ENCODE measurements at places on chromosomes 2 and 18.

GRCh38 chr2:66525606-66526005 is 90.7 kb downstream of the MEIS1 start:
- no peak for DNase-seq

GRCh38 chr2:168731616-168732015 is 70.8 kb upstream of the NOSTRIN start:
- no peak for DNase-seq

DNA sequence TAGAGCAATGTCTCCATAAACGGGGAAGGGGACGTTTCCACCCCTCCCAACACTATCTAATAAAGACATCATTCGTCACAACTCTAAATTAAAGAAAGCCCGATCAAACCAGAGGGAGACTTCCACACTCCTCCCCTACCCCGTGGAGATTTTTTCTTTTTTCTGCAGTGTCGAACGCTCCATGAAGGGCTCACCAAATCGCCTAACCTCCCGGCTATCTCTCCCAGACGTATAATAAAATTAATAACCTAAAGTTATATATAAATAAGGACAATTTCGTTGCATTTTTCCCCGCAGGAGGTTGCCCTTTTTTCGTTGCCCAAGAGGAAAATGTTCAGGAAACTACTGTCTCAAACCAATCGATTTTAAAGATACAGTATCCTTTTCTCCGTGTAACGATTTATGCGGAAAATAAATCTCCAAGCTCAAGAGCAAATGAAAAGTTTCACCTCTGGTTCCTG is 2.4 kb downstream of the EVX2 start:
- no peak for DNase-seq

GRCh38 chr18:35573531-35573930 is 8.0 kb upstream of the GALNT1 start:
- DNase-seq: peak; percentile 34

GRCh38 chr2:111239107-111239506 is 118.4 kb downstream of the BCL2L11 start:
- peak; percentile 5 for DNase-seq

- DNase-seq: no peak
These were observed 88.1 kb downstream of the CMPK2 start for GRCh38 chr2:6777626-6778025.

GRCh38 chr2:30219886-30220875 is 11.2 kb upstream of the LBH start:
- DNase-seq: no peak

DNA sequence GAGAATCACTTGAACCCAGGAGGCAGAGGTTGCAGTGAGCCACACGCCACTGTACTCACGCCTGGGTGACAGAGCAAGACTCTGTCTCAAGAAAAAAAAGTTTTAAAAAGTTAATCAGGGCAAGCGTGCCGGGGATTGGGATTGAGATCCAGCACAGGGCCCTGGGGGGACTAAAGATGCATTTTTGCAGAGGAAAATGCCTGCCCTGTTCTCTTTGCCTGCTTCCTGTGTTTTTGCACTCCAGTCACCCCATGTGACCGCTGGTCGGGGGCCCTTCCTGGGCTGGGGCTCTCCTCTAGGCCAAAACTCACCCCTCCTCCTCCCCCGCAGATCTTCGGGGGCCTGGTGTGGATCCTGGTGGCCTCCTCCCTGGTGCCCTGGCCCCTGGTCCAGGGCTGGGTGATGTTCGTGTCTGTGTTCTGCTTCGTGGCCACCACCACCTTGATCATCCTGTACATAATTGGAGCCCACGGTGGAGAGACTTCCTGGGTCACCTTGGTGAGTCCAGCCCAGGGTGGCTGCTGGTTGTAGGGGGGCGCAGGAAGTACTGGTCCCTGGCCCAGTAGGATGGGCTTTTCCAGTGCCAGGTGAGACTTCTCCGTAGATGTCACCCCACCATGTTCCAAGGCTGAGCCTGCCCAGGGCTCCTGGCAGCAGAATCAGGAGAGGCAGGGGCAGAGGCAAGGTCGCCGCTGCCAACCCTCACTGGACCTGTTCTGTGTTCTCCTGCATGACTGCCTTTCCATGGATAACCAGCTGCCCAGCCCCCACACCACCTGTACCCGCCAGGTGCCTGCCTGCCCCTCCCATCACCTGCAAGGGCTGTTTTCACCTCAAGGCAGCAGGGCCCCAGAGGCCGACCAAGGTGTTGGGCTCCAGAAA is 22.4 kb downstream of the MAL start:
- DNase-seq: no peak

- DNase-seq: no peak
These were observed 14.0 kb upstream of the ITSN2 start for GRCh38 chr2:24374301-24374700.

GRCh38 chr18:79506191-79507075 is 110.7 kb downstream of the NFATC1 start:
- DNase-seq: no peak

GRCh38 chr18:2985628-2986027 is 27.3 kb downstream of the LPIN2 start:
- DNase-seq: no peak

DNA sequence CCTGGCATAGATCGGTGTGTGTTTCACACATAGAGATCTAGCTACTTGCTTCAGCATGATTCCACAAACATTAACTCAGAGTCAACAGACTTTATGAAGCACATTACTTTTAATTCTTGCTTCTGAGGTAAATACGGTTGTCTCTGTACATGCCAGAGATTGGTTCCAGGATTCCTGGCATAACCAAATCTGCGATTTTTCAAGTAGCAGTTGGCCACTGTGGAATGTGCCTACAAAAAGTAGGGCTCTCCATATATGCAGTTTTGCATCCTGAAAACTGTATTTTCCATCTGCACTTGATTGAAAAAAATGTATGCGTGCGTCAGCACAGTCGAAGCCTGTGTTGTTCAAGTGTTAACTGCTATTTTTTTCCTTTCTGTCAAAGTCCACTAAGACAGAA is 85.0 kb downstream of the ZAP70 start:
- no peak for DNase-seq

- DNase-seq: no peak
These were observed 323.4 kb downstream of the BCL11A start for GRCh38 chr2:60230037-60230436.

GRCh38 chr18:26503382-26503781 is 45.0 kb downstream of the KCTD1 start:
- no peak for DNase-seq

- no peak for DNase-seq
These were observed 63.1 kb downstream of the PLB1 start for GRCh38 chr2:28558918-28559317.

DNA sequence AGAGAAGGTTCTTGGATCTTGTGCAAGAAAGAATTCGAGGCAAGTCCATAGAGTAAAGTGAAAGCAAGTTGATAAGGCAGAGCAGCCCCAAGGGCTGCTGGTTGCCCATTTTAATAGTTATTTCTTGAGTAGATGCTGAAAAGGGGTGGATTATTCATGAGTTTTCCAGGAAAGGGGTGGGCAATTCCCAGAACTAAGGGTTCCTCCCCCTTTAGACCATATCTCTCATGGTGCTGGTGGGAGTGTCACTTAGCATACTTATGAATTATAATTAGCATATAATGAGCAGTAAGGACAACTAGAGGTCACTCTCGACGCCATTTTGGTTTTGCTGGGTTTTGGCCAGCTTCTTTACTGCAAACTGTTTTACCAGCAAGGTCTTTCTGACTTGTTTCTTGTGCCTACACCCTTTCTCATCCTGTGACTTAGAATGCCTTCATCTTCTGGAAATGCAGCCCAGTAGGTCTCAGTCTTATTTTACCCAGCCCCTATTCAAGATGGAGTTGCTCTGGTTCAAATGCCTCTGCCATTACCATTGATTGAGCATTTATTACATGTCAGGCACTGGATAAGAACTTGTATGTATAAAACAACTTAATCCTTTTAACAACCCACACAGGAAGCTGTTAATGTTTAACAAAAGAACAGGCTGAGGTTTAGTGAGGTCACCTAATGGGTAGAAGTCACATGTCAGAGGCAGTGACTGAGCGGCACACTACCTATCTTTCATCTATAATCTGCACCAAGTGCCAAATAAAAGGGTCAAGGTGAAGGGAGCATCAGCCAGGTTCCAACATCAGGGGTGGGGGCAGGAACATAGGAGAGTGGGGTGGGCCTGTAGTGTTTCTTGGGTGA is 250.9 kb downstream of the ICOS start:
- DNase-seq: no peak

- DNase-seq: no peak
These were observed 212.5 kb downstream of the DLGAP1 start for GRCh38 chr18:4242431-4243161.

GRCh38 chr2:66273933-66274490 is 160.9 kb upstream of the MEIS1 start:
- DNase-seq: no peak

DNA sequence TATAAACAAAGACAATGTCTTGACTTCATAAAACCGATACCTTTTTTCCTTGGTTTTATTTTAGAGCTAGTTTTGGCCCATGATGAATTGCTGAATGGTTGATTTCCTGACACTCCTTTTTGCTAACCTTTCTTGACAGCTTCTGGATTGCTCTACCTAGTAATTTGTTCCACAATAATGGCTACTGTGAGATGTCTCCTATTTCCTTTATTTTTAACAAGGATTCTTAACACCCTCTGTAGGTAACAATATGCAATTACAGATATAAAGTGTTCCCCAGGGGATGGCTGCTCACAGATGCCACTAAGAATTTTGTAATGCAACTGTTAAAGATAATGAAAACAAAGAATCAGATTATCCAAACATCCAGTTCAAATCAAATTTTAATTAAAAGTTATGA is 100.8 kb upstream of the ATP5MC3 start:
- peak; percentile 33 for DNase-seq

- no peak for DNase-seq
These were observed 80.6 kb upstream of the UXS1 start for GRCh38 chr2:106274668-106275067.

DNA sequence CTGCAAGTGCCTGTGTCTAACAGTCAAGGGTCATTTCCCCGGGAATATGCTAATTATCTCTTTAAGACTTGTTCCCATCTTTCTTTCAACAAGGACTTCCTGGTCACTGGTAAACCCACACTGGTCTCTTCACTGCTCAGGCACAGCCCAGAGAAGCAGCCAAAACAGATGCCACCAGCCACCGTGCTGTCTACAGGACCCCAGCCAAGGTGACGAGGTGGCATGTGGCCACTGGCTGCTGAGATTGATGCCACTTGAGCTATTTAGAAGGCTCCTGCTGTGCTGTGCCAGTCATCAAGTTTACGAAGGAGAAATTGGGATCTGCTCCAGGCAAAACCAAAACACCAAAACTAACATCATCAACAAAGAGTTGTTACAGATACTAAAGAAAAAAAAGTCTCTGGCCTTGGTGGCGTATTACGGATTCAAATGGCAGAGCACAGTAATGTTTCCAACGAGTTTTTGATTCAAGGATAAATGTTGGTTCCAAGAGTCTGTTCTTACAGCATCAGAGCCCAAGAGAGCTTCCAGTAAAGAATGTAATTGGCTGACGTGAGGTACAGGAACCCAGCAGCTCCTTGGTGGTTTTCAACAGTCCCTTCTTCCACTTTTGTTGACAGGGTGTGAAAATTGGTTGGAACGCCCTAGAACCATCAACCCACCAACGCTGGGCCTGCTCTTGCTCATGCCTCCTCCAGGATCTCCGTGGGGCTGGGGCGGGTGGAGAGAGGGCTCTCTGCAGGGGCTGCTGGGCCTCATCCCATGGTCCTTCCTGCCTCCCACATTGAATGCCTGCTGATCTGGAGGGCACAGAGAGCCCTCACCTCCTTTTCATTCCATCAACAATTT is 63.7 kb upstream of the ZCCHC2 start:
- DNase-seq: no peak

DNA sequence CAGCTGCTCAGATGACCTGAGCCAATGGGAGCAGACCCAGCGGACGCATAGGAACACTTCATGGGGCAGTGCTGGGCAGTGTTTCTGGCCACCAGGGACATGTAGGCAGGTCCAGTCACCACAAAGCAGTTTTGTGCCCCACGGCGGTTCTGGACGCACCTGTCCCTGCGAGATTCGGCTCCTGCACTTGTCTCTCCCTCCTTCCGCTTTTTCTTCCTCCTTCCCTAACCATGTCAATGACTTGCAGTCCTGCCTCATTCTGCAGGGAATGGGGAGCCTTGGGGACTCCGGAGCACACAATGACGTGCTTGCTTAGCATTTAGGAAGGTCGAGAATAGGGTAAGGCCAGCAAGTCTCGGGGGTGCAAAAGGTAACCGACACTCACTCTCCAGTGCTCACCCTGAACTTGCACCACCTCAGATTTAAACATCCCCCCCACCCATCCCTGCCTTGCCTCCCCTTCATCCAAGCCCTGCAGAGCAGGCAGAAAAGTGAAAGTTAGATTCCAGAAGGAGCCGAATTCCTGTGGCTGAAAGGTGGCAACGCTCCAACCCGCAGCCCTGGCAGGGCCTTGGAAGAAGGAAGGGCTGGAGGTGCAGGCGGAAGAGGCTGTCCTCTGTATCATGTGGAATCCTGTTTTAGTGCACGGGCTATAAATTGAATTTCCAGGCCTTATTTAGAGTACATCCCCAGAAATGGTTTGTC is 40.5 kb upstream of the ATG16L1 start:
- no peak for DNase-seq

- no peak for DNase-seq
These were observed 56.3 kb downstream of the RAPGEF4 start for GRCh38 chr2:172791953-172792352.

DNA sequence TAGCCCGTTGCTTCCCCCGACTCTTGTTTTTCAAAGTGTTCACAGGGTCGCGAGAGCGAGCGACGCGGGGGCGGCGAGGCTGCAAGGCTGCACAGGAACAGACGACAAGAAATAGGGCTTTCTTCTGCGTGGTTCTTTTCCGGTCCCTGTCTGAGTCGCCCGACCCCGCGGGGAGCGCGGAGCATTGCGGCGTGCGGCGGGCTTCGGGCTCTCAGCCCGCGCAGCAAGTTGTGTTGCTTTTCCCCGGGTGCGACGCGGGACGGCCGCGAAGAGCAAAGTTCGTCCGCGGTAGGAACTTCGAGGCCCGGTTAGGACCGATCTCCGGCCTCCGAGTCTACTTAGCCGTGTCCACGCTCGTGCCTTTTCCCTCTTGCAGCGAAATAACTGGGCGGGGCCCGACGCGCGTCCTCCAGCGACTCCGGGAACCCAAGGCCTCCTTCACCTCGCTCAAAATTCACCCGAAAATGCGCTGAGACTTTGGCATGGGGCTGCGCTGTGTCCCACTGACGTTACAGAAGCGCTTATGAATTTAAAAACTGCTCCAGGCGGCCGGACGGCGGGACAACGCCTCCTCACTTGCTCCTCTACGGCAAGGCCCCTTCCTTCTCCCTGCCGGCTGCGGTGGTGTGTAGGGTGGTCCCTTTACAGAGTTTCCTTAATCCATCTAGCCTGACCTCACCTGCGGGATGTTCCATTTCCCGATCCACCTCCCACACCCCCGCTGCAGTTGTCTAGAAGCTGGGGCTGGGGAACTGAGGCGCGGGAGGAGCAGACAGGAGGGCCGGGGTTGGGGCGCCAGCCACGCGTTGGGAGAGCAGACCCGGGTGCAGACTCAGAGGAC is 1.5 kb upstream of the BCL2L11 start:
- DNase-seq: no peak

Measured in activated CD4-positive, alpha-beta T cell treated with anti-CD3 and anti-CD28 coated beads, Interleukin-2, Interleukin-4, amounts not matched to agents 100 ng/mL and 50 ng/mL, durations not matched to agents 16 hours and 8 hours (primary cell).